Gastroesophageal sphincter (tissue), 4 donors: ENCODE measurements at places on chromosomes 2 and 18. TPM values are rescaled to one million over a fixed set of nuclear protein-coding genes. Genes with fewer than 3 reads are reported as not detected.

MC2R gene
- not detected for total RNA-seq

ATAD2B gene
- 36.1 TPM for total RNA-seq

ADGRF3 gene
- total RNA-seq: not detected

CENPA gene
- total RNA-seq: not detected

DRC1 gene
- total RNA-seq: 2.3 TPM

DPP4 gene
- 1.9 TPM for total RNA-seq

SPEG gene
- 307 TPM for total RNA-seq

IL36RN gene
- 1.7 TPM for total RNA-seq

G6PC2 gene
- 0.59 TPM for total RNA-seq

AQP4 gene
- 36.1 TPM for total RNA-seq

- no peak for ATAC-seq
Measured at GRCh38 chr2:32715981-32716380, 88.1 kb downstream of the TTC27 start.

DNA sequence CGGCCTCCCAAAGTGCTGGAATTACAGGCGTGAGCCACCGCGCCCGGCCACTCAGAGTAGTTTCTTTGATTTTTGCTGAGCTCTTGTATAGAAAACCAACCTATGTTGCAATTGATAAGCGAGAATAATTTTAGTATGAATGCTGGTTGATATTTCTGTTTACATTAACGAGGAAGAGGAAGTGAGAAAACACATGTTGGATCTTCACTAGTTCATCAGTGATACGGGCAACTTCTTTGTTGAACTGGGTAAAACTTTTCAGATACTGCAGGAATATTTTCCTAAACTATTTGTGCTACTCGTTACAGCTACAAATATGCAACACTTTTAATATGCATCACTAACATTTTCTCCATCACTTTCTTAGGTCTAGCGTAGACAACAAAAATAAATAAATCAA is 67.9 kb upstream of the SLC25A52 start:
- ATAC-seq: no peak

GRCh38 chr2:154995361-154995760 is 296.9 kb downstream of the KCNJ3 start:
- ATAC-seq: no peak

DNA sequence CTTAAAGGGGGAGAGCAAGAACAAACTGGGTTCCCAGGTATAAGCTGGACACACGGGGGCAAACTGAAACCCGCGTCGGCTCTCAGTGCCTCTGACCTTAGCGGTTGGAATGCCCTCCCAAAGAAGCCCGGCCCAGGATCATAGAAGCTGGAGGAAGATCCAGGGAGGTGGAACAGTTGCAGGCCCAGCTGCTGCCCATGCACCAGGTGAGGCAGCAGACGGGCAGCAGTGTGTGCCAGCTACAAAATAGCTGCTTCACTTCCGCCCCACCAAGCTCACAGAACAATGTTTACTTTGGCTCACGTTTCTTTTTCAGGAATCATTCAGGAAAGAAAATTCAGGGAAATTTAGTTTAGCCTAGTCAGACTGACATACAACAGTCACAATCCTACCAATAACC is 3.9 kb upstream of the ERMN start:
- no peak for ATAC-seq

DNA sequence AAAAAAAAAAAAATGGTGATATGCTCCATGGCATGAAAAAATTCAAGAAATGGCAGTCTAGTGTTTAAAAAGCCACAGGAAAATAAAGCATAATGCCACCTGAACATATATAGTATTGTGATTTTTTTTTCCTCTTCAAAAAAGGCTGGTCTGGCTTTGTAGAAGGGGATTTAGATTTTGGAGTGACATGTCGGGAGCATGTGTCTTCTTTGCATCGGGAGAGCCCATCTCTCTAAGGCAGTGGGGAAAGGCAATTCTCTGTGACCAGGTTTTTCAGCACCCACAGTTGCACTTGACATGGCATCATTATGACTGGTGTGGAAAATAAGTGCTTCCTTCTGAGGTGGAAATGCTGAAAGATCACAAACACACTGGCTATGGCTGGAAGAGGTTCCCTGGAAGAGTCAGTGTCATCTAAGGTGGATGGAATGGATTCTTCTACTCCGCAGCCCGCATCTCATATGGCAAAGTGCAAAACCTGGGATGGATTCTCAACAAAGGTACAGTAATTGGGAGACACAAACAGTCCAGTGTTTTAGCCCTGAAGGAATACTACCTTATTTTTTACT is 172.5 kb downstream of the AGAP1 start:
- peak; percentile 34 for ATAC-seq

- no peak for ATAC-seq
Measured at GRCh38 chr2:106339132-106339531, 129.1 kb downstream of the RGPD3 start.

DNA sequence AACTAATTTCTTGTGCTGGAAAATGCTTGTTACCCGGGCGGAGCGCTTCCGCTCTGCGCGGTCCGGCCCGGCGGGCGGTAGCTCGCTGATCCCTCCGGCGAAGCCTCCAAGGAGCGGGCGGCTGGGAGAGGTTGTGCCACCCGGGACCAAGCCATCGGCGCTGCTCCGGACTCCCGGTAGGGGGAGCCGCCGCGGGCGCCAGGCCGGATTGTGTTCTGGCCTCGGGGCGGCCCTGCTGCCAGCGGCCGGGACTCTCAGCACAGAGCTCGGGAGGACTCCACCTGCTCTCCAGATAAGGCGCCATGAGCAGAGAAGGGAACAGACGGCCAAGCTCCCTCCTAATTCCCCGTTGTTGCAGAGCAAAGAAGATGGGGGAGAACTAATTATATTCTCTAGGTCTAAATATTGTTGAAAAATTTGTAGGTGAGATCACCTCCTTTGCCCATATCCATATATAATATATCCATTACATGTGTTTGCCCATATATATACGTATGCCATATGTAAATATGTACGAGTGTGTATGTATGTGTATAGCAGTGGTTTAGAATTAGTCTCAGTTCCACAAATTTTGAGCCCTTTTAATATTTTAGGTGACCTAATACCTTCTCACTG is 13.8 kb upstream of the SATB2 start:
- peak; percentile 73 for ATAC-seq

- no peak for ATAC-seq
Measured at GRCh38 chr2:38866773-38867443, 8.8 kb downstream of the DHX57 start.

DNA sequence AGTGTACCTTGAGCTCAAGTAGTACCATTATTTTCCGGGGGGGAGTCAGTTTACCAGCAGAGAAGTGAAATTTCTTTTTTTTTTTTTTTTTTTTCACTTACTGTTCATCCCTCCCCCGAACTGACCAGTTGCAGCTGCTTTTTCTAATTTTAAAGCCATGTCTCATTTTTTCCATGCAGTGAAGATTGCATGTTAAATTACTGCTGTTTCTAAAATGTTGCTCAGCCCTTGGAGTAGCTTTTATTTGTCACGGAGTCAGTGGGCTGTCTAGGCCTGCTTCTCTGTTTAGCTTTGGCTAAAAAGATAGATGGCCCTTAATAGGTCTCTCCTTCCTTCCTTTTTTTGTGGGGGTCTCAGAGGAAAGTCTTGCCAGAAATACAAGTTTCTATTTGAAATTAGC is 70.2 kb downstream of the NGEF start:
- ATAC-seq: no peak

- ATAC-seq: no peak
Measured at GRCh38 chr2:41865263-41865662, 182.6 kb upstream of the PKDCC start.

DNA sequence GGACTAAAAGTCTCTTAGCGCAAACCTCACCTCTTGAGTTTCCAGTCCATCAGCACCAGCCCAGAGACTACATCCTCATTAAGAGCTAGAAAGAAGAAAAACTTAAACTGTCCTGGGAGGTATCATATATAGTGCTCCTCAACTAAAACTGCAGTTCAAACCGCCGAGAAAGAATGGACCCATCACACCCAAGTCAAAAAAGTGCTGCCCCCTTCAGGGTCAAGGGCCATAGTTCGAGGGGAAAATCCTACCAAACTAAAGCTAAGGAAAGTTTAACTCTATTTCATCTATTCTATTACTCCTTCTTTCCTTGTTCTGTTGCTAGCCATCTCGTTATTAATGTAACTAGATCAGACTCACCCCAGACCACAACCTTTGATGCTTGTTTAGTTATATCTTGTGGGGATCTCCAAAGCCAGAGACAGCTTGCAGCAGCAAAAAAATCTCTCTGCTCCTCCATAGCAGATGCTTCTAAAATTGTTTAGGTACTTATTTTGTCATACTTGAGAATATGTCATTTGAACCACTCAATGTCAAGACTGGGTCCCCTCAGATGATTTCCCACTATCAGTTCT is 134.5 kb upstream of the RMP24 start:
- no peak for ATAC-seq

DNA sequence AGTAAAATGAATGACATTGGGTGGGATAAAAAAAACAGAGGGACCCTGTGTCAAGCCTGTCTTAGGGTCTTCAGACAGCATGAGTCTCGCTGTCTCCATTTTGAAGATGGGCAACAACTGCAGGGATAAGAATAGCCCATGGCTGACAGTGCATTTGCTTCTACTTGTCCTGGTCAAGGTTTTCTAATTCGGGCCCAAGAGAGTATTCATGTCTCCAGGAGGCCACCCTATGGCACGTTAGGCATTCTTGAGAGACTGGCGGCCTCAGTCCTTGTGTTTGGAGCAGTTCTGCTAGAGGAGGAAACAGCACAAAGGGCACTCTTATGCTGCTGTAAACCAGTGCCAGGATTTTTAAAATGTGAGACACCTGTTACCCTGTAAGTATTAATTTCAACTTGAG is 9.5 kb upstream of the MYL1 start:
- no peak for ATAC-seq

- no peak for ATAC-seq
Measured at GRCh38 chr2:235500761-235501672, 7.2 kb downstream of the AGAP1 start.

DNA sequence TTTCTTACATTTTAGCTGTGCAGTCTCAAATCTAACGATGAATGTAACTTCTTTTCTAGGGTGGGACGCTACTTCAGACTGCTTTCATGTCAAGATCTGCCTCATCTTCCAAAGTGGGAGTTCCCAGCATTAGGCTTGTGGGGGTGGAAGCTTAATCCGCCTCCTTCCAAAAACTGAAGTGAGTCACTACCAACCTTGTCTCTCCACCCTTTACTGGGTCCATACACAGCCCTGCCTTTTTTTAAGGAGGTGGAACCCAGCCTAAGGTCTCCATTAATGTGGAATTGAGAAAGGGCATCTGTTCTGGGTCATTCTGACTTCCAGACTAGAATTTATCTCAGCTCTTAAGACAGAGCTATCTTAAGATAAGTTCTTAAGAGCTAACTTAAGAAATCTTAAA is 42.0 kb upstream of the NFE2L2 start:
- peak; percentile 84 for ATAC-seq

- ATAC-seq: no peak
Measured at GRCh38 chr2:78263571-78263970, 741.4 kb upstream of the LRRTM4 start.

GRCh38 chr2:216830346-216830745 is 29.5 kb downstream of the TNP1 start:
- ATAC-seq: no peak

DNA sequence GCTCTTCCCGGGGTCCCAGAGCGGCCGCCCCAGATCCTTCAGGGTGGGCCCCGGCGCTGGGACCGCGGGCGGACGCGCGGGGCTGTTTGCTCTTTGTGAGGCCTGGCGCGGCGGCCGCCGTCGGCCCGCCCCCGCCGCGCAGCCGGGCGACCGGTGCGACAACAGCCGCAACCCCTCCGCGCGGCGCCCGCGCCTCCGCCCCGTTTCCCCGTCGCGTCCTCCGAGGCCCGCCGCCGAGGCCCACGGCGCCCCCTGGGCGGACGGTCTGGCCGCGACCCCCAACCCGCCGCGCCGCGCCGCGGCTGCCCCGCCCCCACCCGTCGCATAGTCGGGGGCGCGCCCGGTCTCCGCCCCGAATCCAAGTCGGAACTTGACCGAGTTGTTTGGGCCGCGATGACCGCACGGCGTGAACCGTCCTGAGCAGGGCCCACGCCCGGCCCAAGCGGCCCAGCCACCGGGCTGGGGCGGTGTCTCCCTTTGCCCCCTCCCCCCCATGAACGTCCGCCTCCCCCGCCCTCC is 448 bp downstream of the YPEL5 start:
- ATAC-seq: peak; percentile 16

DNA sequence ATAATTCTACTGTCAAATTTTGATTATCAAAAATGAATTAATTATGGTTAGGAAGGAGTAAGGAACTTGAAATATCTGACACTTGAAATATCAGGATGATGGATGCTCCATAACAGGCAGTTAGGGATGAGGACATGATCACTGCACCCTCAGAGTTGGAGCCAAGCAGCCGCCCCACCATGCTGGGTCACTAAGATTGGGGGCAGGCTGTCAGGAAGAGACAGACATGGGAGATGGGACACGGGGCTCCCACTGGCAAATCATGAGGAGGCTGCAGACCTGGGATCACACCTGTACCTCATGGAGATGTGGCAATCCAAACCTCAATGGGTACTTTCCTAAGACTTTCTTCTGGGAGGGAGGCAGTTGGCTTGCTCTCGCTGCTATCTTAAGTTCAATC is 982.0 kb upstream of the ZEB2 start:
- no peak for ATAC-seq

DNA sequence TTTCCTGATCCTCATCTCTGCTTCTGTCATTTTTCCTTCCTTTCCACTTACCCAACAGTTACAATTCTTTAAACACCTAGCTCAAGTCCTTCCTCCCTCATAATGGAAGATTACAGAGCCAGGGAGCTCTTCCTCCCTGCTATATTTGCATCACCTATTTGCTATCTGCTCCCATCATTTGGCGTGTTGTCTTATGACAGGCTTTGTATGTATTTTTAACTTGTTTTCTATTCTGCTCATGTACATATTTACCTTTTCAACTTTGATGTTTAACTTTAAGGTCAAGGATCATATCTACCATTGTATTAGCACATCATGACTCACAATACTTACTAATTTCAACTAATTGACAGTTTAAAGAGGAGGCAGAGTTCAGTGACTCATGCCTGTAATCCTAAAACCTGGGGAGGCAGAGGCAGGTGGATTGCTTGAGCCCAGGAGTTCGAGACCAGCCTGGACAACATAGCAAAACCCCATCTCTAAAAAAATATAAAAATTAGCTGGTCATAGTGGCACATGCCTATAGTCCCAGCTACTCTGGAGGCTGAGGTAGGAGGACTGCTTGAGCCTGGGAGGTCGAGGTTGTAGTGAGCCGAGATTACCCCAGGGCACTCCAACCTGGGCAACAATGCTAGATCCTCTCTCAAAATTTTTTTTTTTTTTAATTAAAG is 308.0 kb upstream of the STON1 start:
- no peak for ATAC-seq

DNA sequence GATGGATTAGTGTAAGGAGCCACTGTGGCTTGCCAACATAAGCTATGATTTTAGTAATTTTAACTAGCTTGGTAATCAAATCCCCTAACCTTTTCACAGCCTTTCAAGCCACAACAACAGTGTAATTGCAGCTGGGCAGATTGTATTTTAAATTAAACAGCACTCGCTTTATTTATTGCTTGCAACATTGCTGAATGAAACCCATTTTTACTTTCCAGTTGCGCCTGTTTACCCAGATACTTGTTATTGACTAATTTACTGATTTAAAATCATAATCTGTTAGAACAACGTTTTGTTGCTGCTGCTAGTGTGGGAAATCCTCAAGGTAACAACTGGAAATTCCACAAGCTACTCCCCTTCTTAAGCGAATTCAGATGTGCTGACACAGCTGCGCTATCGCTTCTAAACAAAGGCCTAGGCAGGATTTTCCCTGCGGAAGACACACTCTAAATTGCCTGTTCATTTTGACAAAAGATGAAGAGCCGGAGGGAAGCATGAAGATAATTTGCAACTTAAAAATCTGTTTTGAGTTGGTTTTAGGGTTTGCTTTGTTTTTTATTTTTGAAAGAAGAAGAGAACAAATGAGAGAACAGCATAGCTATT is 283.9 kb downstream of the ALPK2 start:
- ATAC-seq: no peak
